ENCODE measurements at places on chromosomes 6 and 20.
A peak's percentile ranks its signal among the peaks of the same experiment; 100 is the strongest.

- no peak for DNase-seq
Measured at GRCh38 chr6:170294813-170295509, 4.1 kb upstream of the DLL1 start.

GRCh38 chr6:116060572-116061283 lies at the start of gene FRK:
FRK (minus strand) TSS chr6:116060891; CDS start chr6:116060311, 580 bp downstream.
- no peak for DNase-seq

- DNase-seq, result peak; percentile 40
Measured at GRCh38 chr20:36035745-36036144, 67.4 kb downstream of the CNBD2 start.

DNA sequence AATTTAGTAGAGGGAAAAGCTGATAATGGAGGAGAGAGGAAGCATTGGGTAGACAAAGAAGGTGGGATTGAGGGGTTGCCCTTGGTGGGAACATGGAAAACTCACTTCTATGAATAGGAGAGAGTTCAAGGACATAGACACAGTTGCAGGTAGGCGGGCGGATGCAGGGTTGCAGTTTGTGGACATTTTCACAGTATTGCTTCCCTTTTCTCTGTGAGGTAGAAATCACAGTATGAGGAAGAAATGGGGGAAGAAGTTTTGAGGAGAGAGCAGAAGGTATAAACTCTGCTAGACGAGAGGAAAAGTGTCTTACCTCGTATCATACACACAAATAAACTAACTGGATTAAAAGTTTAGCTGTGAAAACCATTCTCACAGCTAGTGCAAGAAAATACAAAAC lies 200.7 kb upstream of the ECI2 start:
- no peak for DNase-seq

DNA sequence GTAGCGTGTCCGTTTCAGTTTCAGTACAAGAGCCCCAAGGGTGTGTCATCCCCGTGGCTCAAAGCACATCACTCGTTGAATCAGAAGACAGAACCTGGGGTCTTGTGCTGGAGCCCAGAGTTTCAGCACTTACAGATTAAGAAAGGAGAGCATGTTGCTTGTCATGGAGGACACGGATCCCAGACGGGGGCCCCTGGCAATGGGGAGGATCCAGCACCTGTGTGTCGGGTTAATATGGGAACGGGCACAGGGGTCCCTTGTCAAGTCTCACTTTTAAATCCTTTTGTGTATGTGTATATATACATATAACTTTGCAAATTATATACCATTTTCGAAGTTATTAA lies 23.4 kb downstream of the THBS2 start:
- DNase-seq, result no peak

DNA sequence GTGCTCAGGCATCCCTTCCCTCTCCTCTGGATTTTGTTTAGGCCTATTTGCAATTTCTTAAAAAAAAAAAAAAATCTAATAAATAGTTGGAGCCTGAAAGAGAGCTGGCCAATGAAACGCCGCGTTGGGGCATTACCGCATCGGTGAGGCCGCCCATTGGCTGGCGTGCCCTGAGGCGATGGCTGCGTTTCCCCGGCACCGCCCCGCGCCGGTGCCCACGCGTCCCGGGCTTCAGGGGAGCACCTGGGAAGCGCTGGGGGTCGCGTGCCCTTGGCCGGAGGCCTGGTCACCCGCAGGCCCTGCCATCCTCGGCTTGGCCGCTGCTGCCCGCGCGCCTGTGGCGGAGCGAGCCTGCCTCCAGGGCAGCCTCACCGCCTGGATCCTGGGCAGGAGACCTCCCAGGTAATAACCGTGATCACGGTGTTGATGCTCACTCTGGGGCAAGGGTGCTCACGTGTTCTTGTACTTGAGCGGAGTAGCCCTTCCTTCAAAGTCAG lies 155.4 kb downstream of the NRN1 start:
- peak; percentile 28 for DNase-seq

DNA sequence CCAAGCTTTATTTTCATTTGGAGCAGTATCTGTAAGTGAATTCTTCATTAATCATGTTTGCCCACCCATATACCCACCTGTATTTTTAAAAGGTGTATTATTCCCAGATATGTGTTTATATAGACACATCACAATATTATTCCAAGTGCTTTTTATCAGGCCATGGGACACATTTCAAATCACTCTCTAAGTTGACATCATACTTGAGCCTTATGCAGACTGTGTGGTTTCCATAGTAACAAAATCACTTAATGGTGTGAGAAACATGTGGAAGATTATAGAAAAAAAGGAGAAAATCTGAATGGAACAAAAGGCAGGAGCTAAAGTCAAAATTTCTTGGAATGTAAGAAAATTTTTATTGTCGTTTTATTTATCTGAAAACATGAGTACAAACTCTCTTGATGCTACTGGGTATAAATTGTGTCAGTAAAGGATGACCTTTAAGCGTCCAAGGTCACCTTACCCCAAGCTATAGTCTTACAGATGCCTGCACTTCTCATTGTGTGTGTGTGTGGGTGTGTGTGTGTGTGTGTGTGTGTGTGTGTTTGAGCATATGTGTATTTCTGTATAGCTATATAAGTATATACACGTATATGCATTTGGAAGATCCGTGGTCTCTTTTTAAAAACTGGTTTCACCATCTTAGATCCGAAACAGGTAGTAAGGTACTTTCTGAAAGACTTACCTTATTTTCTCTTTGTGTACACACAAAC lies 79.8 kb upstream of the CCN6 start:
- no peak for DNase-seq

GRCh38 chr6:47785182-47785581 lies 3.4 kb downstream of the OPN5 start:
- no peak for DNase-seq

- DNase-seq, result peak; percentile 86
Measured at GRCh38 chr20:62409931-62410745, 3.1 kb upstream of the CABLES2 start.

DNA sequence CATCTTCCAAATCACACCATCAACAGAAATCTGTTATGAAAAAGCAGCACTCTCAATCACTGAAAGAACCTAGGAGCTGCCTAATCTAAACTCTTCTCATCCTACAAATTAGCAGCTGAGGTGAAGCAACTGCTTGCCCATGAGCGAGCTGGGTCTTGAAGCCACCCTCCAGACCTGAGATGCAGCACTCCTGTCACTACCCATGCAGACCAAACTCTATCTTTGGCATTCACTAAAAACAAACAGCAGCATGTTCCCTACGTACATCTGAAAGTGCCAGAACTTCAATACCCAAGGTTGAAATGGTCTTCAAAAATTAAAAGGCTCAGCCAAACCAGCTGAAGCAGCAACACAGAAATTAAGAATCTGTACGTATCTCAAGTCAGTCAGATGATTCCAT lies 14.3 kb downstream of the ADNP start:
- no peak for DNase-seq

DNA sequence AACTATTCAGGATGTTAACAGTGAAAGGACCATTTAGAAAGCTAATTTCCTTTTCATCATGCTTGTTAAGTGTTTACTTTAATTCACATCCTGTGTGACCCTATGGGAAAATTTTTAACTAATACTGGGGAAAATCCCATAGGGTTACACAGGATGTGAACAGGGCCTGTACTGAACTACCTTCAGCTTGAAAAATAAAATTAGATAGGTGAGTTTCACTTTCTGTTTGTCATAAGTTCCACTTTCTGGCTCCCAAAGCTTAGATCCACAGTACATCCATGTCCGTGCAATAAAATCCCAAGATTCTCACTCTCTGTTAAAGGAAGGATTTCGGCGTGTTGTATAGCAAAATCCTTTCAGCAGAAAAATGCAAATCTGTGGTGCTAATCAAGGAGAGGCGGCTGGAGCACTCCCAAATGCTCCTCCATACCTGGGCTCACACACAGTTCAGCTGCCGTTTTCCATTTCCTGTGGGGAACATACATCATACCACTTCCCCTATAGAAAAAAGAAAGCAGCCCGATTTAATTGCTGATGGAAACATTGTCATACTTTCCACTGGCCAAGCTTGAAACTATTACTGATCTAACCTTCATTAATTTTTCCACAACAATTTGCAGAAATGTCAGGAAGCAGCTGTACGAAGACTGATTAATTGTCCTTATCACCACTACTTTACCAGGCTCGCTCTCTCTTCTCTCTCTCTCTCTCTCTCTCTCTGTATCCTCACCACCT lies 125.2 kb downstream of the HIVEP2 start:
- peak; percentile 43 for DNase-seq

Measured in common myeloid progenitor, CD34-positive (primary cell).